Lung (tissue), 17 donors: ENCODE measurements at places on chromosomes 1 and 21.

DNA sequence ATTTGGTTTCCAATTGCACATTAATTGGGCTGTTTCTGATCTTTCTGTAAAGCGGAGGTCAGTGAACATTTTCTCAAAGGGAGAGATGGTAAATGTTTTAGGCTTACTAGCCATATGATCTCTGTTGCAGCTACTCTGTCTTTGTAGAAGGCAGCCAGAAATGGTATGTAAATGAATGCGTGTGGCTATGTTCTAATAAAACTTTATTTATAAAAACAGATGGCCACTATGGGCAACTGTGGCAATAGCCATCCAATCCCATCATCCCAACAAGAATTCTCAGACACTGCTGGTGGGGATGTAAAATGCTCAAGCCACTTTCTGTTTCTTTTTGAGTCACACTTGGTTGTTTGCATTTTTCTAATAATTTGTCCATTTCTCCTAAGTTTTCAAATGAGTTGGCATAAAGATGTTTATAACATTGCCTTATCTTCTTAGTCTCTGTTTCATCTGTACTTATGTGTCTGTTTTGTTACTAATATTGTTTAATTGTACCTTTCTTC, 448.8 kb upstream of the VAMP3 start:
- DNase-seq, result no peak

- DNase-seq, result no peak
Measured at GRCh38 chr1:92902406-92902744, 58.9 kb downstream of the DIPK1A start.

DNA sequence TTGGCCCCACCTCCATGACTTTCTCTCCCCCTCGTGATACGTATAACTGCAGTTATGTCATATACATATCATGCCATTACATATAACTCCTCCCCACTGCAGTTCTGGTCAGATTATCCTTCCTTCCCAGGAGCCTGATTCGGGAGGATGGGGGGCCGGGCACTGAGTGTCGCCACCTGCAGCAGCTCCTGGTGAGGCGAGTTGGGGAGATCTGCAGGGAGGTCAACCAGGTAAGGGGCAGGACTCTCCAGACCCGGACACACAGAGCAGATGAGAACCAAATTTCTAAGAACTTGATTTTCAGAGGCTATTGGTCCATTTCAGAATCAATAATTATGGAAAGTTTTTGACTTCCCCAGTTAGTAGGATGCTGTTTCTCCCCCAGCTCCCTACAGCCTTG, 19.5 kb downstream of the HYI start:
- no peak for DNase-seq

DNA sequence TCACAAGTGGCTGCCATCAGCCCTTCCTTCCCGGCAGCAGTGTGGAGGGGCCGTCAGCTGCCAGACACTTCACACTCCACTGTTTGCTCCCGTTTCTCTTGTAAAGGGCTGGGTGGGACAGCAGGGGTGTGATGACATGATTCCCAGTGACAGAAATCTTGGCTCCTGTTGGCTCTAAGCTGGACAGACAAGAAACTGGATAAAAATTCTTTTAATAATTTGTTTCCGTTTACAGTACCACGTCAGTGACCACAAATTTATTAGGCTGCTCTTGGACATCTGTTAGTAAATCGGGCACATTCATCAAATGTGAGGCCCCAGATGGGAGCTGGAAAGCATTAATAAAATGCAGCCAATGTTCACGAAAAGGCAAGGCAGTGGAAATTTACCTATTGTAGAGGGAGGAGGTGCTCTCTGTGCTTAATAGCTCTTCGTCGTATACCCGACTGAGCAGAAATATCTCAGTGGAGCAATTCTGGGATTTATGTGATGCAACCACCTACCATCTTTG, 353.7 kb upstream of the GREM2 start:
- DNase-seq, result no peak

GRCh38 chr21:42102526-42102925, 31.4 kb downstream of the UMODL1 start:
- no peak for DNase-seq
